ENCODE measurements at places on chromosomes 1 and 21. TPM values are rescaled to one million over a fixed set of nuclear protein-coding genes. Genes with fewer than 3 reads are reported as not detected.

GRCh38 chr1:155773221-155773620 lies 83.8 kb downstream of the GON4L start:
- DNase-seq = no peak

DNA sequence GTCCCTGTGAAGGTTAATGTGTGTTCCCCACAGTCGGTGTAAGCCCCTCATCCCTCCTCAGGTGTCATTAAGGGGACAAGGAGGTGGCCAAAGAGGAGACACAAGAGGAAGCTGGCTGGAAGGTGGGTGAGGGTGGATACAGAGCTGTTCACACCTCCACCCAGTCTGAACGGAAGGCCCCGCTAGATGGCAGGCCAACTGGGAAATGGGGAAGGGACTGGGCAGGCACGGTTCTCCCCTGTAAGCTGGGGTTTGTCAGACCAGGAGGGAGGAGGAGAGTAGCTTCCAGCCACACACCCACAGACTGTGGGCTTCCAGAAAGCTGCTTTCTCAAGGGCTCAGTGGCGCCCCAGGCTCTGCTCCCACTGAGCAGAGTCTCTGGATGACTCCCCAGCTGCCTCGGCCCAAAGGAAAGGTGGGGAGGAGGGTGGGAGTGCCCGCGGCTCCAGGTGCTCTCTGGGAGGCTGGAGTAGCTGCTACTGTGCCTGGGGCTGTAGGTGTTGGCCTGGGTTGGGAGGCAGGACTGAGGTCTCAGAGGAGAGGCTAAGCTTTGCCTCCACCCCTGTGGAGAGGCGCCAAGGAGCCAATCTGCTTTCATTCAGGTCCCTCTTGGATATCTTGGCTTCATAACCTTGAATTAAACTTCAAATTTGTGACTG lies 41.2 kb downstream of the PCP4 start:
- DNase-seq = no peak

GRCh38 chr1:43344267-43344850 lies 6.7 kb downstream of the MPL start:
- DNase-seq = no peak

- no peak for DNase-seq
These were observed 11.6 kb downstream of the GNAI3 start for GRCh38 chr1:109559995-109560394.

DNA sequence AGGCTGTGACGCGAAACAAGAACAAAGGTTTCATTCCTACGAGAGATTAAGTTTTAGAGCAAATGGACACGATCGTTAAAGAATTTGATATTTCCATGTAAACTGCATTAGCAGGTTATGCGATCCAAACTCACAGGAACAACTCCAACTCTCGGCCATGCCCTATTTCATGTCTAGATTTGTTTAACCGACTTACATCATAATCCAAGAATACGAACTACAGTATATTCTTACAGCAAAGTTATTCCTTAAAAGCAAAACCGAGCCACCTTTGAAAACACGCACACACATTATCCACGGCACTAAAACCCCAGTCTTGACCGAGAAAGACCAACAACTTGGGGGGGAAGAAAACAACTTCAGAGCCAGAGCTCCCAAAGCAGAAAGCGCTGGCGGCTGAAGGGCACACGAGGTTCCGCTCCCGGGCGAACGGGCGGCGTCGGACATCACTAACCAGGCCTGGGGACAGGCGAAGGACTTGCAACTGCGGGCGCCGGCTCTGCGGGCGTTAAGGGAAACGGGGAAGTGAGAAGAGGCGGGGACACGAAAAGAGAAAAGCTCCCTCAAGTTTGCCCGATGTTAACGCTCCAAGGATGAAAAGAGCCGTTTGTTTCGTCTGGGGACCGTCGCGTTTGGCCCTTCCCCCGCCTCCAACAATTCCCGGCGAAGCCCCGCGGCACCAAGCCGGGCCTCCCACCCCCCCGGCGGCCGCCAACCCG lies 690 bp downstream of the B3GALNT2 start:
- no peak for DNase-seq

DNA sequence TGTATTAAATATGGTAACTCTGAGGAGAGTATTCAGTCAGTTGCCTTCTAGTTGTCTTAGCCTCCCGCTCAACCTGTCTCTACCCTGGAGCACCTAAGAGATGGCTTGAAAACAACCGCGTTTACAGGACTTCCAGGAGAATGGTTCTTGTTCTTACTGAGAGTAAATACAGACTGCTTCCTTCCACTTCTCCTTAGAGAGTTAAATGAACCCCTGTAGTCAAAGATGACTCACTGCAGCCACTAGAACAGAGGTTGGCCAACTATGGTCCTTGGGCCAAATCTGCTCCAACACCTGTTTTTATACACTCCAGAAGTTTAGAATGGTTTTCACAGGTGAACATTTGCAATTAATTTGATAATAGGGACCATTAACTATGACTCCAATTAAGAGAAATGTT lies 60.1 kb upstream of the ASB17 start:
- no peak for DNase-seq

DNA sequence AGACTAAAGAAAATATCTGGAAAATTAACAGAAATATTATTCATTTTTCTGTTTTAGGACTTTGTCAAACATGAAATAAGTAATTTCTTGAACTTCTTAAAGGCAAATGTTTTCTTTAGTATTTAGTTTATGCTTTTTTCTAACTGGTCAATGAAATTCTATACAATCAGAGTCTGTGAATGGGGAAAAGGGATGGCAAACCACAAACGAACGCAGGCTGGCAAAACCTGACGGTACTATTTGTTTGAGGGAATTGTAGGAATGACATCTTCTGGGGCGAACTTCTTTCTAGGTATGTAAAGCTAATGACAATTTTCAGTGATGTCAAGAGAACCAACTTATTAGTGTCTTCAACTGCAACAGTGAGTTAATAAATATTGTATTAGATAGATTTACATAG lies 156.0 kb downstream of the SIPA1L2 start:
- no peak for DNase-seq

- DNase-seq = no peak
These were observed 64.8 kb downstream of the UBE2T start for GRCh38 chr1:202276920-202277319.

GRCh38 chr1:235012436-235013210 lies 116.0 kb downstream of the TOMM20 start:
- DNase-seq = no peak

DNA sequence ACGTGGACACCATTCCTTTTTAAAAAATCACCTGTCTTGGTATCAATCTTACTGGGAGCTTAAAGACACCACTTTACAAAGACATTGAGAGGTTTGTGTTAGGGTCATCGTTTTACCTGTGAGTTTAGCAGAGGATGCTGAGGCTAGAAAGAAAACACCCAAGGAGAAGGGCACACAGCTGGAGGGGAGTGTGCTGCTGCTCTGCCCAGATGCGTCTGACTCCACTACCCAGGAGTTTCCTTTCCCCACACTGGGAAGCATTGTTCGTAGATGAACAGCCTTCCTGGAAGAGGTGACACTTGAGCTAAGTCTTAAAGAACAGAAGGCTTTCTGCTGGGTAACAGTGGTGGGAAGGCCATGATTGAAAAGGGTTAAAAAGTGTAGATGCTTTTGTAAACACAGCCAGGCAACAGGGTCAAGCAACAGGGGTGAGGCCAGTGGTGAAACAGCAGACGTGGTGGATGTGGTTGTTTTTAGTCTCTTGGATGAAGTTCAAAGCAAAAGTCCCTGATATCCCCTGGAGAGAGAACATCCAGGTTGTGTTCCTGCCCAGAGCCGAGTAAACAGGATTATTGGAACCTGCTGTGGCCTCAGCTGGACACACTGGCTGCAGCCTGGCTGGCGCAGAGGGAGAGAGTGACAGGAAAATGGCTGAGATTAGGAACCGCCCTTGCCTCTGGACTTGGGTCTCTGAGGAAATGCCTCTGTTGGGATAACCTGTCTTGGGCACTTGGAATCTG lies 198.6 kb upstream of the JUN start:
- DNase-seq = no peak

DNA sequence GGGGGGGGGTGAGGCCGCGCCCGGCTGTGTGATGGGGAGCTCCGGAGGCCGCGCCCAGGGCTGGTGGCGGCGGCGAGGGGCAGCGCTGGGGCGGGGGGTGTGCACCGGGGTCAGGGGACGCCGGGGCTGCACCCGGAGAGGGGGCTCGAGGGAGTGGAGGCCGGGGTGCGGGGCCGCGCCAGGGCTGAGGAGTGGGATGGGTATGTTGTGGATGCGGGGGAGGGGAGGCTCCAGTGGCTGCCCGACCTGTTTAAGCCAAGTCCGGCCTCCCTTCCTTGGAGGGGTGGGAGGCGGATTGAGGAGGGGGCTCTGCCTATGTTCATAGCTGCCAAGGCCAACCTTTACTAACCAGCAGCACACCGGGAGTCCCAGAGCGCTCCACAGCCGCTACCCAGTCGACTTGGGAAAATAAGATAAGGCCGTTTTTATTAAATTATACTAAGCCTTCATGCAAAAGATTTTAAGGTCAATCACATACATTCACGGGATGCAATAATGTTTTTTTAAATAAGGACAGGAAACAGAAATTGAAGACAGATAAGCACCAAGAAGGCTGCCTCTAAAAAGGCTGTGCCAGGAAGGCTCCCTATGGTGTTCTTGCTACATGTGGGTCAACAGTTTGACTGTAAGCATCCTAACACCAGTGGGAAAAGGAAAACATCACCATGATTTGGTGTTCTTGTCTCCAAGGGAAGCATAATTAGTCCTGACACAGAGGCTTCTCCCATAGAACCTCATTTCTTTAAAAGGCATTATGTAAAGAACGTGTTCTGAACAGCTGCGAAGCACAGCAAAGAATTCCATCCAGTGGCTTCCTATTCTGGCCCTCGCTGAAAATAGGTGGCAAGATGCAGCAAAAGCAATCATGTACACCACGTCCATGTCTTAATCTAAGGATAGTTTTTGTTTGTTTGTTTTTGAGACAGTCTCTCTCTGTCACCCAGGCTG lies 626 bp upstream of the HLCS start:
- DNase-seq = no peak

DNA sequence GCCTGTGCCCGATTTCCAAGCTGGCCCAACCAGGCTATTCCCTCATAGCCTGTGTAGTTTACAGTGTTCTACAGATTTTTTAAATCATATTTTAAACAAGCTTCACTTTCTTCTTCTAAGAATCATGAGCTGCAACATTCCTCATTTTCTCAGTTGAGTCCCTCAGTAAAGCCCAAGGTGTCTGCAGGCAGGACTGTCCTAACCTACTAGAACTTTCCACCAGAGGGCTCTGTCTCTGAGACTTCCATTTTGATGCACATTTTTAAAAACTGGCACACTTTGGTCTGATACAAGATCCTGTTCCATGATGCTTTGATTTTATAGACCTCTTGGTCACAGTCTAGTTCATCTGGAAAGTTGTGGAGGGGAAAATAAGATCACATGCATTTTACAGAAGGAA lies 21.6 kb upstream of the SLAMF6 start:
- no peak for DNase-seq

DNA sequence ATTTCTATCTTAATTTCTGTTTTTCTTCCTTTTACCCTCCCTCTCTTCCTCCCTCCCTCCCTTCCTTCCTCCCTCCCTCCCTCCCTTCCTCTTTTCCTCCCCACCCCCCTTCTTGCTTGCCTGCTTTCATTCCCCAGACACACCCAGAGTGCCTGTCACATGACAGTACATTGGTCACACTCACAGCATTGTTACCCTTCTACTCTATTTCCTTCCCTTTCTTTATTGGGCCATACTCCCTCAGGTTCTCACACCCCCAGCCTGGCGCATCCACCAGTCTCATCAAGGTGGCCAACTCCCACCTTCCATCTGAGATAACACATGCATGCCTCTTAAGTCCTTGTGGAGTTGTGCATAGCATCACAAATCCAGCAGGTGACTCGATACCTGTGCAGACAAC lies 10.9 kb downstream of the TMPRSS3 start:
- no peak for DNase-seq

Gene AKR7A3
- 1.6 TPM for total RNA-seq

Gene MRPL20
- 175 TPM for total RNA-seq

Gene PEX14
- total RNA-seq = 16.2 TPM

Gene PBXIP1
- 309 TPM for total RNA-seq

Gene RGS1
- total RNA-seq = 6.1 TPM

Gene DENND2D
- total RNA-seq = 13.8 TPM

Gene BTG2
- total RNA-seq = 183 TPM

Gene CNN3
- 268 TPM for total RNA-seq

Gene GUCA2B
- not detected for total RNA-seq

All from esophagus muscularis mucosa (tissue), 4 donors.